ENCODE measurements at places on chromosomes 16 and 17.

- no peak overlapping the region for H3K4me3 ChIP-seq
- H3K4me1 ChIP-seq = no peaks in the 10 kb centered on the region
- no peak overlapping the region for H3K27ac ChIP-seq
- no peak for DNase-seq
- H3K36me3 ChIP-seq = no peaks in the 10 kb centered on the region
- H3K27me3 ChIP-seq = peaks cover 3% of the 10 kb centered on the region
Measured at GRCh38 chr17:44610871-44611270, 45.4 kb upstream of the MEIOC start.

DNA sequence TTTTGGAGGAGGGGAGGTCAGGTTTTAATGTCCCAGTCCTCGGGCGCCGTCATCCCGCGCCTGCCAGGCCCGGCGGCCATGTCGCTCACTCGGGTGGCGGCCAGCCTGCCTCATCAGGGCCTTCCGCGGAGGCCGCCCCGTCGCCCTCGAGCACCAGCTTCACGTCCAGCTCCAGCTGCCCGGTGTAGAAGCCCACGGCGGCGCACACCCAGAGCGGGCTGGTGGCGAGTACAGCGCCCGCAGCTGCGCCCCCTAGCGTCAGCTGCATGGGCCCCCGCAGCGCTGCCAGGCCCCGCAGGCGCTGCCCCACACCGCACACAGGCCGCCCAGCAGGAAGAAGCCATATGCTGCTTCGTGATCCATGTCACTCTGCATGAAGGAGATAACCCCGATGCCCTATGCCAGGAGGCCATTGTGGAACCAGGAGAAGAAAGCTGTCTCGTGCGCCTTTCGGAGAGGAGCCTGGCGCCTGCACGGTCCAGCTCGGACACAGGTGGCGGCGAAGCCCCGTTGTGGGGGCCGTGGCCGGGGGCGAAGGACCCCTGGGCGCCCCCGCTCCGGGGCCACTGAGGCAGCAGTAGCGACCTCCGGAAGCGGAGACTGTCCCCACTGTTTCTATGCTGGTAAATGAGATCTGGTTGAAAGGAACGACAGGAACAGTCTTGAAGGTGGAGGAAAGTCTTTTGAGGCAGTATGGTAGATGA lies 9.6 kb downstream of the AP2B1 start:
- no peak overlapping the region for H3K4me3 ChIP-seq
- H3K36me3 ChIP-seq = peaks cover 78% of the 10 kb centered on the region

DNA sequence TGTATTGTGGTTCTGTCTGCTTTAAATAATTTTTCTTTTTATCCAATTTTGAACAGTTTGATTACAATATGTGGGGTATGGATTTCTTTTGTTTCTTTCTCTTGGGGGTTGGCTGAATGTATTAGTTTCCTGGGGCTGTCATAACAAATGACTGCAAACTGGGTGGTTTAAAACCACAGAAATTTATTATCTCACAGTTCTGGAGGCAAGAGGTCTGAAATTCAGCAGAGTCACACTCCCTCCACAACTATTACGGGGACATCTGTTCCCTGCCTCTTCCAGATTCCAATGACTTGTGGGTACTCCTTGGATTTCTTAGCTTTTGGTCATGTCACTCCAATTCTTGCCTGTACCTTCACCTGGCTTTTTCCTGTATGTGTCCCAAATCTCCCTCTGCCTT lies 23.7 kb downstream of the COX11 start:
- no peak overlapping the region for H3K4me3 ChIP-seq
- no peaks in the 10 kb centered on the region for H3K4me1 ChIP-seq

GRCh38 chr16:12737563-12737962 lies 66.1 kb downstream of the CPPED1 start:
- H3K27me3 ChIP-seq = no peaks in the 10 kb centered on the region
- H3K4me1 ChIP-seq = no peaks in the 10 kb centered on the region
- H3K4me3 ChIP-seq = no peak overlapping the region
- no peak overlapping the region for H3K27ac ChIP-seq
- DNase-seq = no peak
- peaks cover 9% of the 10 kb centered on the region for H3K36me3 ChIP-seq

Measured in spleen (tissue), 13 donors.